ENCODE measurements at places on chromosomes 3 and 15. TPM values are rescaled to one million over a fixed set of nuclear protein-coding genes. Genes with fewer than 3 reads are reported as not detected.

GRCh38 chr3:69458803-69459365 is 73.0 kb upstream of the FRMD4B start:
- no peak for DNase-seq

The TRH gene
- 16.4 TPM for total RNA-seq

DNA sequence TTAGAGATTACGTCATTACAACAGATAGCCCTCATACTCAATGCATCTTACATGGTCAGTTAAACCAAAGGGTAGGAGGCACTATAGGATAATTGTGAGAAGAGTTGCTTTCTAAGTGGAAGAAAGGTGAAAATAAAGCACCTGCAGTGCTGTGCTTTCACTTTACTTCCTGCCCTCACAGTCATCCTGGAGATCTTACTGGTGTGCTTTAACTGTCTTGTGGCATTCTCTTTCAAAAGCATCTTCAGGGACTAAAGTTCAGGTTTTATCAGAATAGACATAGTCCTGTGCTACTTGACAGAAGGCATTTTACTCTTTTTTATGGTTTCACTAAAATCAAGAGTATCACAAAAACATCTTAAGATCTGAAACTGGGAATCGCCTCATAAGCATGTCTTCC is 286.6 kb downstream of the ZBTB20 start:
- no peak for DNase-seq

The GOLGA8M gene
- total RNA-seq, result 0.82 TPM

The SLC22A14 gene
- total RNA-seq, result 0.82 TPM

Data from cerebellum (tissue), 4 donors.